Activated T-cell treated with anti-CD3 and anti-CD28 coated beads, Interleukin-2, amount 50 U/mL, for 72 hours (primary cell): ENCODE measurements at places on chromosomes 6 and 20. TPM values are rescaled to one million over a fixed set of nuclear protein-coding genes. Genes with fewer than 3 reads are reported as not detected.

The SNRNP48 gene
- 23.8 TPM for total RNA-seq

DNA sequence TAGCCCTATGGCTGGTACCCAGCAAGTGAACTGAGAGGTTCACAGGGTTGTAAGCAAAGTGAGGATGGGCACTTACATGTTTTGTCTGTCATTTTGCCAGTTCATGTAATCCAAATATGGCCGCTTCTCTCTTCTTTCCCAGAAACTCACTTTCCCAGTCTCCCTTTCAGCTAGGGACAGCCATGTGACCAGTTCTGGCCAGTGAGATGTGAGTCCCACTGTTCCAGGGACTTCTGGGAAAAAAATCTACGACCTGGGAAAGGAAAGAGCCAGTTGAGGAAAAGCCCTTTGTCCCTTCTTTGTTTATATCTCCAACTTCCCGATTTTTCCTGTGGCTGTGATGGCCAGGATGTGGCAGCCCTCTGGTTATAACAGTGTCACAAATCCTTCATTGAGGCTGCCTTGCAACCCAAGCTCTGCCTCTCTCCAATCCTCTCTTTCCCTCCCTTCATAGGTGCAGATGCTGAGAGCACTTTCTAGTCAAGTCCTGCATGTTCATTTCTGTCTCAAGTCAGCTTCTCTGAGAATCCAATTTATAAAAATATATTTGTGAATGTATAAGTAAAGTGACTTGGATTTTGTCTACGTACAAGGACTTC lies 148.6 kb upstream of the ZFP64 start:
- no peaks in the 10 kb centered on the region for H3K4me1 ChIP-seq
- H3K4me3 ChIP-seq: no peak overlapping the region
- peaks cover 6% of the 10 kb centered on the region for H3K27me3 ChIP-seq
- DNase-seq: no peak

DNA sequence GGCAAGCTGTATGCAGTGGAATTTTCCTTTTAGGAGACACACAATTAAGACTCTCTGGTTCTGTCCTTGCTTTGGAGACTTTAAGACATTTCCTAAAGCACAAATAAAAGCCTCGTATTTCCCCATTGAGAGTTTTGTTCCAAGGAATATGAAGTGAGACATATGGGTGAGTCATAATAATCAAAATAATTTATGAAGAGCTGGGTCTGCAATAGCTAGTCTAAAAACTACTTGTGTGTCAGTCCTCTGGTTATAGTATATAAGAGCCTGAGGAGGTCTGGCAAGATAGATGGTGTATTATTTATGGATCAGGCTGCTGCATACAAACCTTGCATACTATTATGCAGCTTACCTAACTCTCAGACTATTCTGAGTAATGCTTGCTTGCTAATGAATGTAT lies 142.6 kb downstream of the ADGRG6 start:
- no peaks in the 10 kb centered on the region for H3K4me1 ChIP-seq
- H3K27me3 ChIP-seq: peaks cover 9% of the 10 kb centered on the region
- DNase-seq: no peak
- H3K36me3 ChIP-seq: no peaks in the 10 kb centered on the region
- no peak overlapping the region for H3K27ac ChIP-seq

- H3K36me3 ChIP-seq: no peaks in the 10 kb centered on the region
- H3K4me1 ChIP-seq: peaks cover 7% of the 10 kb centered on the region
- no peak overlapping the region for H3K27ac ChIP-seq
- DNase-seq: no peak
- no peak overlapping the region for H3K4me3 ChIP-seq
- H3K27me3 ChIP-seq: no peaks in the 10 kb centered on the region
Observed at GRCh38 chr6:109079981-109080380, 14.7 kb downstream of the SESN1 start.

DNA sequence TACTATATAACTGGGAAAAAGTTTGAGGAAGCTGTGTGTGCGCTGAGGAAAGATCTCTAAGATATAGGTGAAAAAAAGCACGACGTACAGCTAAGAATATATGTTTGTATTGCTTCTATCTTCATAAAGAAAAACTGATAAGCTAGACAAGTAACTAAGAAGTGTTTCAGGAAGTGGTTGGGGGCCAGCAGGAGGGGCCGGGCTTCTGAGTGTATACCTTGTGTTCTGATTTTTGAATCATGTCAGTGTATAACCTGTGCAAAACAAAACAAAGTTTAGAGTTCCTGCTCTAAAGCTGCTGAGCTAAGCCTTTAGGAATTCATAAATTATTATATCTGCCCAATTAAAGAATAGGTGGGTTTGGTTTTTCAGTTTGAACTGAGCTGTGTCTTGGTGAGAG lies 7.9 kb upstream of the OSER1 start:
- H3K36me3 ChIP-seq: no peaks in the 10 kb centered on the region
- peak overlapping the region; percentile 13 for H3K27ac ChIP-seq
- peaks cover 46% of the 10 kb centered on the region for H3K4me1 ChIP-seq

GRCh38 chr20:47999166-47999565 lies 213.9 kb upstream of the SULF2 start:
- no peak overlapping the region for H3K27ac ChIP-seq
- DNase-seq: no peak
- no peak overlapping the region for H3K4me3 ChIP-seq
- no peaks in the 10 kb centered on the region for H3K36me3 ChIP-seq
- no peaks in the 10 kb centered on the region for H3K4me1 ChIP-seq

The CST5 gene
- not detected for total RNA-seq

- H3K27ac ChIP-seq: peak overlapping the region; percentile 92
- H3K4me1 ChIP-seq: peaks cover 18% of the 10 kb centered on the region
- DNase-seq: peak; percentile 35
- H3K27me3 ChIP-seq: no peaks in the 10 kb centered on the region
- no peaks in the 10 kb centered on the region for H3K36me3 ChIP-seq
- peak overlapping the region; percentile 63 for H3K4me3 ChIP-seq
Observed at GRCh38 chr6:97049253-97050011, 124.9 kb downstream of the KLHL32 start.

GRCh38 chr6:157471895-157472686 lies 91.1 kb downstream of the ZDHHC14 start:
- H3K4me3 ChIP-seq: no peak overlapping the region
- H3K27ac ChIP-seq: no peak overlapping the region
- peaks cover 7% of the 10 kb centered on the region for H3K27me3 ChIP-seq

The RIMS1 gene
- not detected for total RNA-seq

- DNase-seq: no peak
- H3K4me3 ChIP-seq: no peak overlapping the region
Observed at GRCh38 chr6:163324688-163325389, 89.7 kb upstream of the QKI start.

The SLC17A9 gene
- total RNA-seq: 10.2 TPM

DNA sequence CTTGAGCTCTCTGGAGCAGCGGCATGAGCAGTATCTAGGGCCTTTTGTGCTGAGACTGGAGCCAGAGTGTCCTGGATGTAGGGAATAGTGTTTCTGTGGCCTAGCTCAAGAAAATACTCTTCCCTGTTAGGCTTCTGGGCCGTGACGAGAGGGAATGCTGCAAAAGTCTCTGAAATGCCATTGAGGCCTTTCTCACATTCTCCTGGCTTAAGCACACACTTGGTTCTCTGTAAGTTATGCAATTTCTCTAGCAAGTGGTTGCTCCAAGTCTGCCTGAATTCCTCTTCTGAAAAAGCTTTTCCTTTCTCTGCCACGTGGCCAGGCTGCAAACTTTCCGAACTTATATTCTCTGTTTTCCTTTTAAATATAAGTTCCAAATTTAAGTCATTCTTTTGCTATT lies 744.4 kb downstream of the GRIK2 start:
- H3K27ac ChIP-seq: no peak overlapping the region
- H3K27me3 ChIP-seq: no peaks in the 10 kb centered on the region
- no peaks in the 10 kb centered on the region for H3K4me1 ChIP-seq
- H3K4me3 ChIP-seq: no peak overlapping the region
- no peaks in the 10 kb centered on the region for H3K36me3 ChIP-seq

DNA sequence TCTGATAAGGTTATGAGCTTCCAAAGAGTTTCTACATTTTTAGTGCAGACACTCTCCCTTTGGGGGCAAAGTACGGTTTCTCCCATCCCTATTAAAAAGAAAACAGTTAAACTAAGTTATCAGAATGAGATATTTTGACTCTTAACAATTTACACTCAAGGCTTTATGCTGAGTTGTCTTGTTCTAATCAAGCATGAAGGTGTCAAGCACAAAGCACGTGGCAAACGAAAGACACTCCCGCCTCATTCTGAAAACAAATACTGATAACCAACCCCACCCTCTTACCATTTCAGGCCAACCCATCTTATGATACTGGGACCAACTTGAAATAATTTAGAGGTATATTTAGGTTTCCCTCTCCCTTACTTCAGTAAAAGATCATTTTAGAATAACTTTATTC lies 24.3 kb downstream of the OR14J1 start:
- peaks cover 26% of the 10 kb centered on the region for H3K27me3 ChIP-seq
- no peaks in the 10 kb centered on the region for H3K36me3 ChIP-seq
- no peak overlapping the region for H3K4me3 ChIP-seq
- no peaks in the 10 kb centered on the region for H3K4me1 ChIP-seq
